ENCODE measurements at places on chromosomes 2 and 18. TPM values are rescaled to one million over a fixed set of nuclear protein-coding genes. Genes with fewer than 3 reads are reported as not detected.

- H3K4me3 ChIP-seq: no peak overlapping the region
- no peak for DNase-seq
- H3K27me3 ChIP-seq: no peaks in the 10 kb centered on the region
- H3K4me1 ChIP-seq: peaks cover 29% of the 10 kb centered on the region
- H3K27ac ChIP-seq: no peak overlapping the region
Observed at GRCh38 chr2:237629739-237630138, 2.4 kb downstream of the LRRFIP1 start.

DNA sequence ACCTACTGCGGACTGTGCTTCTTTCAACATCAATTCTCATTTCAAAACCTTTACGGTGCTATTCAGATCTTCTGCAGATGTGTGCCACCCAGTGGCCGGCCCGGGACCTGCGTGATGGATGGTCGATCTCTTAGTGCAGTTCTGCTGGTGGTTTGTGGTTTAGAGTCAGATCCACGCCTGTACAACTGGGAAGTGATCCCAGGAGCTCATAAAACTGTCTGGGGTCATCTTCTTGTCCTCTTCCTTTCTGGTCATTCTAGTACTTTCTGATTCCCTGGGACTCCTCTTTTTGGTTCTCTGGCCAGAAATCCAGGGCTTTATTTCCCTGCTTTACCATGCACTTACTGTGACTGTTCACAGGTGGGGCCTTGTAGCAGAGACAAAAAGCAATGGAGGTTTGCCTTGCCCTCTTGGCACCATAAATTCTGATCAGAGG is 15.8 kb upstream of the SELENOI start:
- no peaks in the 10 kb centered on the region for H3K36me3 ChIP-seq
- DNase-seq: peak; percentile 87
- no peak overlapping the region for H3K27ac ChIP-seq
- no peak overlapping the region for H3K4me3 ChIP-seq
- H3K4me1 ChIP-seq: peaks cover 7% of the 10 kb centered on the region

GRCh38 chr2:56357655-56358295 is 174.0 kb downstream of the CCDC85A start:
- no peak overlapping the region for H3K27ac ChIP-seq
- H3K27me3 ChIP-seq: no peaks in the 10 kb centered on the region
- no peaks in the 10 kb centered on the region for H3K36me3 ChIP-seq

GRCh38 chr2:155975734-155976133 is 356.8 kb downstream of the NR4A2 start:
- no peak overlapping the region for H3K4me3 ChIP-seq
- no peaks in the 10 kb centered on the region for H3K27me3 ChIP-seq
- H3K36me3 ChIP-seq: no peaks in the 10 kb centered on the region
- DNase-seq: no peak

DNA sequence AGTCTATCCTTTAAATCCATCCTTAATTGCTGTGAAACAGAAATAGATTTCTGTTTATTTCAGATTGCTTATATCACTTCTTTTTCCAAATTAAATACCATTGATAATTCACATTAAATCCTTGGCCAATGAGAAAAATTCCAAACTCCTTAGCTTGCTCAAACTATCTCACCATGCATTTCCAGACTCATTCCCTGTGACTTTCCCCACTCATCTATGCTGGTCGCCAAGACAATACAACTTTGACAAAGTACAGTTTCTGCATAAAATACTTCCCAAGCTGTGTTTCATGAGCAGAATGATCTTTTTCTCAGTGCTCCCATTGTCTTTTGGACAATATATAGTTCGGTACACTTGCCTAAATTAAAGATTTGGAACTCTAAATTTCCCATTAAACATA is 575.6 kb downstream of the CPS1 start:
- H3K27ac ChIP-seq: no peak overlapping the region
- H3K4me1 ChIP-seq: no peaks in the 10 kb centered on the region
- no peaks in the 10 kb centered on the region for H3K27me3 ChIP-seq
- no peak overlapping the region for H3K4me3 ChIP-seq
- DNase-seq: no peak
- H3K36me3 ChIP-seq: no peaks in the 10 kb centered on the region

- H3K4me3 ChIP-seq: no peak overlapping the region
- peaks cover 26% of the 10 kb centered on the region for H3K4me1 ChIP-seq
- H3K36me3 ChIP-seq: no peaks in the 10 kb centered on the region
- H3K27me3 ChIP-seq: no peaks in the 10 kb centered on the region
Observed at GRCh38 chr2:205802941-205803340, 120.6 kb downstream of the NRP2 start.

- H3K4me3 ChIP-seq: no peak overlapping the region
- peaks cover 4% of the 10 kb centered on the region for H3K4me1 ChIP-seq
- H3K27ac ChIP-seq: no peak overlapping the region
- DNase-seq: no peak
- no peaks in the 10 kb centered on the region for H3K36me3 ChIP-seq
Observed at GRCh38 chr2:31999438-31999837, 11.4 kb downstream of the MEMO1 start.

GRCh38 chr2:199144546-199144945 is 313.2 kb downstream of the SATB2 start:
- no peaks in the 10 kb centered on the region for H3K4me1 ChIP-seq
- no peaks in the 10 kb centered on the region for H3K27me3 ChIP-seq
- H3K4me3 ChIP-seq: no peak overlapping the region

DNA sequence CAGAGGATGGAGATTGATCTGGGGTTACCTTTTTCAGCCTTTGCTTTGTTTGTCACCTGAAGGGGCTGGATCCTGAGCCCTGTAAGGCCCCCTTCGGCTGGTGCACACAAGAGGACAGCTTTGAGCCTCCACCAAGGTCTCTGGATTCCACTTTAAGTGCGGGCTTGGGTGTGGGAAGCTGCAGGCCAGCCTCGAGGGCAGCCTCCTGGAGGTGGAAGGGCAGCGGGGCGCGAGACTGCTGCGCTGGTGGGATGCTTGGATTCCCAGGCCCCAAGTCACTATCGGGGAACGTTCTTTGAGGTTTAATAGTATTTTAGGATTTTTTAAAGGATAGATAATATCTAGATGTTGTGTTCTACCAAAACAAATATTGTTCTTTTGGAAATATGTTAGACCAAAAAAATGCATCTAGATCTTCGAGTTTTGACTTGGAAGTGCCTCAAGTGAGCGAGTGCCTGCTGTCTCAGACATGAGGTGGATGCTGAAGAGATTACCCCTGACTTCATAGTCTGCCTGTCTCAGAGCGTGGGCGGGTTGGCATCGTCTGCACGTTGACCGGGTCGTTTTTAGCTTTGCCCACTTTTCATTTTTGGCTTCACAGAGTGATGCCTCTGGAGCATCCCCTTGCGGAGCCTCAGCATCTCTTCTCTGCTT is 113.8 kb downstream of the AGAP1 start:
- H3K27me3 ChIP-seq: no peaks in the 10 kb centered on the region
- DNase-seq: no peak
- no peak overlapping the region for H3K27ac ChIP-seq
- H3K4me3 ChIP-seq: no peak overlapping the region

DNA sequence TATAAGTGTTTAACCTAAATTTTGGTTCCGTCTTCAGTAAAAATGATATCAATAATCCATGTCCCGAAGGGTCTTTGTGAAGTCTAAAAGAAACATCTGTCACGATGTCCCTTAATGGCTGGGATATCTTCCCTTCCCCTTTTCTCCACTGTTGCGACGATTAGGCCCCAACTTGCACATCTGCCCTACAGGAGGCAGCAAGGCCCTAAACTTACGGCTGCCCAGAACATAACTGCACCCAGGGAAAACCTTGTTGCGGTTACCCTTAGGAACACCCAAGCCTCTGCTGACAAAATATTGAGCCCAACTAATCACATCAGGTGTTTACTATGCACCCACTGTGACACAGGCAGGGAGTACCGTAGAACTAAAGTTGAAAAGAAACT is 1.3 kb upstream of the SMAD2 start:
- no peak overlapping the region for H3K4me3 ChIP-seq
- peaks cover 37% of the 10 kb centered on the region for H3K4me1 ChIP-seq
- H3K27ac ChIP-seq: peak overlapping the region; percentile 98
- no peaks in the 10 kb centered on the region for H3K27me3 ChIP-seq
- H3K36me3 ChIP-seq: no peaks in the 10 kb centered on the region

GRCh38 chr2:127562936-127563335 is 27.5 kb downstream of the MYO7B start:
- H3K4me3 ChIP-seq: no peak overlapping the region
- H3K27me3 ChIP-seq: no peaks in the 10 kb centered on the region
- H3K27ac ChIP-seq: no peak overlapping the region
- no peak for DNase-seq
- H3K4me1 ChIP-seq: no peaks in the 10 kb centered on the region
- H3K36me3 ChIP-seq: no peaks in the 10 kb centered on the region

DNA sequence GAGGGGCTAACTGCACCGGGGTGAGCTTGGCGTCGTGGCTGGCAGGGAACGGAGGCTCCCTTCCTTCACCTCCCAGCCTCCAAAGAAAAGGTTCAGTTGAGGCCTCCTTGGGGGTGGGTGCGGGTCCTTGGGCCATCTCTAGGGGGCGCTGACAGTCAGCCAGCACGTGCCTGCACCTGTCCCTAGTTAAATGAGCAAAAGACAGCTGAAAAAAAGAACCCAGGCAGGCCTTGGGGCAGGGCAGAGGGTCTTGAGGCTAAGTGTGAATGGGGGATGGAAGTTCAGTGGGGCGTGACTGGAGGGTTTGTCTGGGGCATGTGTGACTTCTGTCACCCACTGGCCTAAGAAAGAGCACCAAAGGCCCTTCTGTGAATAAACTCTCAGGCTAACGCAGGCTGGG is 56.4 kb downstream of the ZFP36L2 start:
- no peak overlapping the region for H3K4me3 ChIP-seq
- peak overlapping the region; percentile 85 for H3K27ac ChIP-seq
- no peaks in the 10 kb centered on the region for H3K36me3 ChIP-seq
- peaks cover 37% of the 10 kb centered on the region for H3K4me1 ChIP-seq

GRCh38 chr2:235447210-235447609 is 46.6 kb upstream of the AGAP1 start:
- DNase-seq: no peak
- no peaks in the 10 kb centered on the region for H3K27me3 ChIP-seq
- H3K4me1 ChIP-seq: peaks cover 9% of the 10 kb centered on the region
- no peaks in the 10 kb centered on the region for H3K36me3 ChIP-seq
- H3K27ac ChIP-seq: no peak overlapping the region
- no peak overlapping the region for H3K4me3 ChIP-seq

DNA sequence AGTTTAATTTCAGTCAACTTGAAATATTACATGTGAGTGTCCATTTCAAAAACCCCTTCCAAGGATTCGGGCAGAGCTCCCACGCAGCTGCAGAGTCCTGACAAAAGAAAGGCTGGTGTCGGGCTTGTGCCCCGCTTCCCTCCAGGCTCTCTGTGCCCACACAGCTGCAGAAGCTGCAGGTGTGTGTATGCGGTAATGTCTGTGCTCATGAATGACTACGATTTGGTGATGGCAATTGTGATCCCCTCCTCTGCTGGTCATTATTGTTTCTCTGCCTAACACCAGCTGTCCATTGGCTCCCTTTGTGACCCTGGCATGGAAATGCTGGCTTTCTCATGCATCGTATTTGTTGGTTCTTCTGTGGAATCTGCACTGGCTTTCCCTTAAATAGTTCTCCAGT is 224.8 kb downstream of the NUP35 start:
- H3K4me3 ChIP-seq: no peak overlapping the region
- no peaks in the 10 kb centered on the region for H3K36me3 ChIP-seq
- no peak overlapping the region for H3K27ac ChIP-seq

ST8SIA5 gene
- total RNA-seq: 1.6 TPM

NOL4 gene
- 2.3 TPM for total RNA-seq

SLC5A7 gene
- total RNA-seq: not detected

TEKT4 gene
- not detected for total RNA-seq

NEB gene
- 2.3 TPM for total RNA-seq

NEU2 gene
- total RNA-seq: not detected

Data from body of pancreas (tissue), 4 donors.